Stimulated activated CD4-positive, alpha-beta T cell treated with anti-CD3 and anti-CD28 coated beads, Interleukin-12 subunit alpha, Interleukin-12 subunit beta, amount 100 ng/mL, for 4 hours (primary cell): ENCODE measurements at places on chromosomes 12 and 14.

GRCh38 chr14:20184181-20184580 is 6.5 kb upstream of the OR11G2 start:
- no peak for DNase-seq

DNA sequence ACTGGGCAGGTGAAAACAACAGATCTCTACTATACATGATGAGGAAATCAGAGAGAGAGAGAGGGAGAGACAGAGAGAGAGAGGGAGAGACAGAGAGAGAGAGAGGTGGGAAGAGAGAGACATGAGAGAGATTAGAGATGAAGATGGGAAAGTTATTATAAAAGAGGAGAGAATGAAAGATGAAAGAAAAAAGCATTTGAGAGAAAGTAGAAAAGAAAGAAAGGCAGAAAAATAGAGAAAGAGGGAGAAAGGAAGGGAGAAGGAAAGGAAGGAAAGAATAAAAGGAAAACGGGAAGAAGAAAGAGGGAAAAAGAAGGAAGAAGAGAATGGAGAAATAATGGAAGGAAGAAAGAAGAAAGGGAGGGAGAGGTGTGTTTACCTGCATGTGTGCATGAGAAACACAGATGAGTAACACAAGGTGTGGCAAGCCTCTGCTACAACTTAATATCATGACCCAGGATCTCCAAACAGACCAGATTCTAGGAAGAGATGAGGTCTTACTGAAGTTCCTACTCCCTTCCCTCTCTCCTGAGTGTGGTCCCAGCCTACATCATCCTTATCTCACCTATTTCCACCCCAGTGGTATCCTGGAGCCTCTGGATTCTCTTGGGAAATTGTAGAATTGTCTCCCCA is 176.3 kb downstream of the C12orf75 start:
- no peak for DNase-seq

- no peak for DNase-seq
Observed at GRCh38 chr12:123141615-123142517, 9.0 kb downstream of the PITPNM2 start.

DNA sequence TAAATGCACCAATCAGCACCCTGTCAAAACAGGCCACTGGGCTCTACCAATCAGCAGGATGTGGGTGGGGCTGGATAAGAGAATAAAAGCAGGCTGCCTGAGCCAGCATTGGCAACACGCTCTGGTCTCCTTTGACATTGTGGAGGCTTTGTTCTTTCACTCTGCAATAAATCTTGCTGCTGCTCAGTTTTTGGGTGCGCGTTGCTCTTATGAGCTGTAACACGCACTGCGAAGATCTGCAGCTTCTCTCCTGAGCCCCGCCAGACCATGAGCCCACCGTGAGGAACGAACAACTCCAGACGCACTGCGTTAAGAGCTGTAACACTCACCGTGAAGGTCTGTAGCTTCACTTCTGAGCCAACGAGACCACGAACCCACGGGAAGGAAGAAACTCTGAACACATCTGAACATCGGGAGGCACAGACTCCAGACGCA is 8.4 kb upstream of the PIANP start:
- DNase-seq = no peak

DNA sequence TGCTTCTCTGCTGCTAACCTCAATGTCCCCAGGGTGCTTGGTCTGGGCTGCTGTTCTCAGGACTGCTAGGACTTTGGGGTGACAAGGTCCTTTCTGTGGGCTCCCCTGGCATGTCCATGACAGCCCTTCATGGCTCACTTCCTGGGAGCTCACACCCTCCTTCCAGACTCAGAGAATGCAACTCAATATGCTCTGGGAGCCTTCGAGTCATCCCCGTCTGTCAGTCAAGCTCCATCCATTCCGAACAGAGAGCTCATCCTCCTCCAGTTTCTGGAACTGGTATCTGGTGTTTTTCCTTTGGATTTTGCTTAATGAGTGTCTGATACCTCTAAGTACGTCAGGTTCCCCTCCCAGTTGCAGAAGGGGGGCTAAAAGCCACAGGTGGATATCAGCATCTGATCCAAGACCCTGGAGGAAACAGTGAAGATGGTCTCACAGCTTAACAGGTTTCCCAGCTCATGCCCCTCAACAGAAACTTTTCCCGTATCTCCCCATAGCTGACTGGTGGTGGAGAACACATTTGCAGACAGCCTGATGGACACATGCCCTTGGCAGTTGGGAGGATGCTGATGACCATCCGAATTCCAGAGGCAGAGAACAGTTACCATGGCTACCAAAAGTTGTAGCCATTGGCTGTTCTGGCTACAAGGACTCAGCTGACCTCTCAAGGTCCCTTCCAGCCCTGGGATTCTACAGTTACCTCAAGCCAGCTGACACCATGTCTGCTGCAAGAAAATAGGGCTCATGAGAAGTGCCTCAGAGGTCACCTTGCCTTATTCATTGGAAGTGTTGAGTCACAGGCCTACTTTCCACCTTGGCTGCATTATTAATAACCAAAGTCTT is 9.5 kb upstream of the RAB35 start:
- DNase-seq = no peak

GRCh38 chr12:49622501-49623141 is 740 bp upstream of the PRPF40B start:
- DNase-seq = peak; percentile 27
